CD4-positive, alpha-beta T cell treated with Interferon alpha-2 for 1 hour (primary cell): ENCODE measurements at places on chromosomes 5 and 9.

DNA sequence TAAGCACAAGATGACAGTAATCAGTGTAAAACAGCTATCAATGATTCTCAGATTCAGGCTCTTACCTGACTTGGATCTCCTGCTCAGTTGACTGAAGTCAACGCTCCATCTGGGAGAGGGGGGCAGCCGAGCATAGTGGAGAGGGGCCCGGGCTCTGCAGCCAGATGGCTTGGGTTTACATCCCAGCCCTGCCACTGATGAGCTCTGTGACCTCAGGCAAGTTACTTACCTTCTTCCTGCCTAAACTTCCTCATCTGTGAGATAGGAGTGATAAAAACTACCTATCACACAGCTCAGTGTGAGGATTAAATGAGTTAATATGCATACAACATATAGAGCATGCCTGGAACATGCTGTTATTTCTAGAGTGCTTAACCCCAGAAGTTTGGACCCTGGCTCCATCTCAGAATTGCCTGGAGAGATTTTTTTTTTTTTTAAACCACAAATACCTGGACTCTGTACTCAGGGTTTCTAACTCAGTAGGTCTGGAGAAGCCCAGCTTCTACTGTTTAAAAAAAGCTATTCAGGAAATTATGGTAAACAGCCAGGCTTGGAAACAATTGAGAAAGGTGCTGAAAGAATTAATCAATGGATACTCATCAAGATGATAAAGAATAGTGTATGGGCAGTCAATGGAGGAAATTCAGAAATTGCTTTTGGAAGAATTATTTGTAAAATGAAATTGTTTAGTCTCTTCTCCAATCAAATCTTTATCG, 72.2 kb downstream of the ANKRD55 start:
- no peak for DNase-seq

- DNase-seq = no peak
Observed at GRCh38 chr5:132016721-132017250, 5.3 kb upstream of the ACSL6 start.

DNA sequence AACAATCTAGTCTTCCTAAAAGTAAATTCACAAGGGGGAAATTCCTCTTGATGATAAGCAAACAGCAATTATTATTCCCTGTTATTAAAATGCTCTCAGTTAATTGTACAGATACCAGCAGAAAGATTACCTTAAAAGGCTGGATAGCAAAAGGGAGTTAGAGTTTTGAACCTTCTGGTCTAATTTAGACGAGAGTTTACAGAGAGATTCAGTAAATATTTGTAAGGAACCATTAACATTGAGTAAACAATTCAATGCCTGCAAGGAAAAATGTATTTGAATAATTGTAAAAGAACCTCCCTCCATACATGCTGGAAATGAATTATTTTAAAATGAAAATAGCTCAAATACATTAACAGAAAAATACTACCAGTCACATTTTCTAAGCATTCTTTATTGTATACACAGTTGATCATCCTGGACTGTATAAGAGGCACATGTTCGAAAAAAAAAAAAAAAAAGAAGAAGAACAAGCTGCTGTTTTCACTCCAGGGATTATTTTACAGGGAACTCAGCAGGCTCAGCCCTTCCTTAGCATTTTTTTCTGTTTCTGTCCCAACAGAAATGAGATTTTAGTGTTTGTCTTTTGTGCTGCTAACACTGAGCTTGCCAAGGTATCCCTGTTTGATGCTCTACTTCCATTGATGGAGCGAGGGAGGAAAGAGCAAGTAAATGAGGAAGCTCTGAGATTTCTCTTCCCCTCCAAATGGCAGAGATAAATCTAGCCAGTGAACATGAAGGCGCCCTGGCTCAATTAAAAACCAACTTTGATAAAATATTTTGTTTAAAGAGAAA, 141.1 kb downstream of the ENC1 start:
- no peak for DNase-seq

- DNase-seq = peak; percentile 61
Observed at GRCh38 chr9:97954550-97954989, 16.6 kb upstream of the HEMGN start.

GRCh38 chr5:103347716-103348423, 89.3 kb downstream of the MACIR start:
- DNase-seq = no peak

DNA sequence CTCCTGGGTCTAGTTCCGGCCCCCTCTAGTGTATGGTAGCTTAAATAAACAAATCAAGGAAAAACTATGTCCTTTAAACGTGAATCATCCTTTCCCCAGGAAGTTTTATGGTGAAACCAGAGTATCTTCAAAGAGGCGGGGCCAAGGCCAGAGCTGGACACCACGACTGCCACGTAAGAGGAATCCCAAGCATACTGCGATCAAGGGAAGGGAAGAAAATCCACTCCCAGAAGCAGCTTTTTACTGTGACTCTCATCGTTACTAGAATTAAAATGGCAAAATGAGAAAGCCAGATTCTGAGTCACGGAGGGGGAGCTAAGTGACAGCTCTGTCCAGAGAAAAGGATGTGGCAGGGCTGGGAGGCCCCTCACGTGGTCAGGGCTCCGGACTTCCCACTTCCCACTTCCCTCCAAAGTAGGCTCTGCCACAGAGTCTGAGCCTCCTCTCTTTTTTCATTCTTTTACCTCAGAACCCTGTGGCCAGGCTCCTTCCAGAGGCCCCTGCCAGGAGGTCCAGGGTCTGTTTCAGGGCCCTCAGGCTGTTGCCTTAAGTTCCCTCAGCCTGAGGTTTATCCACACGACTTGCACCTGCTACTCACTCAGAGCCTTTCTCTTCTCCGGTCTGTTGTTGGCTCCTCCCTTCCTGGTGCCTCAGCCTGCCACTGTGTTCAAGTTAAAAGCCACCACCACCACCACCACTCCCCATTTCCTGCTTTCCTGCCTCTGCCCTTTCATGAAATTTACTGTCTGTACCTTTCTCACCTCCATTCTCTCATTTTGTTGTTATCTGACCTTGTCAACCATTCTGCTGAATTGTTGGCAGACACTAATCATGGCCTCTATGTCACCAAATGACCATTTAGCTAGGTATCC, 1.4 kb upstream of the GLRX start:
- peak; percentile 80 for DNase-seq

DNA sequence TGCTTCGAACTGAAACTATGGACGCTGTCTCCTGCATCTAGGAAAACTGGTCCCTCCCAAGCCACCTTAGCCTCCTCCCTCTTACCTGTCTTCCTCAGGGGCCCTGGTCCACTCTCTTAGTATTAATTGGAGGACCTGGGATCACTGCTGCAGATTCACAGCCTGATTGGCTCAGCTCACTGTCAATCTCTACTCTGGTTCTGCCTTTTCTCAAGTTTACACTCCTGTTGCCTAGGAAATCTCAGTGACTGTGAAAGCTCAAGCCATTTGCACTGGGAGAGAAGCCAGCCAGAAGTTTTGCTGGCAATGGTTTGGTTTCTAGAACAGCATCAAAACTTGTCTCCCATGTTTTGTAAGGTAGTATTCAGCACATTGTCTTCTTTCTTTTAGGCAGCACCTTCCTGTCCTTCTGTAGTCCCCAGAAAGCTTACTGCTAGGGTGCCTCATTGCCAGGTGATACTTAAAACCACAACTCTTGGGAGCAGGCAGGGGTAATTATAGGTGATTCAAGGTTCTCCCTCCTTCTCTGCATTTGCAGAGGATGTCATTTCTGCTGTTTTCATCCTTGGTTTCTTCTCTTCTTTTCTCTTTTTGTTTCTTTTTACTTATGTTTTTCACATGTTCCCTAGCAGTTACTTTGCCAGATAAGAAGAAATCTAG, at the start of gene CAPSL:
CAPSL (minus strand) TSS at position 55 of the 660 bp plus-strand sequence. CDS start 17,502 bp downstream, outside the sequence.
- DNase-seq = no peak

GRCh38 chr5:73274881-73275663, 102.1 kb downstream of the TMEM174 start:
- DNase-seq = no peak

DNA sequence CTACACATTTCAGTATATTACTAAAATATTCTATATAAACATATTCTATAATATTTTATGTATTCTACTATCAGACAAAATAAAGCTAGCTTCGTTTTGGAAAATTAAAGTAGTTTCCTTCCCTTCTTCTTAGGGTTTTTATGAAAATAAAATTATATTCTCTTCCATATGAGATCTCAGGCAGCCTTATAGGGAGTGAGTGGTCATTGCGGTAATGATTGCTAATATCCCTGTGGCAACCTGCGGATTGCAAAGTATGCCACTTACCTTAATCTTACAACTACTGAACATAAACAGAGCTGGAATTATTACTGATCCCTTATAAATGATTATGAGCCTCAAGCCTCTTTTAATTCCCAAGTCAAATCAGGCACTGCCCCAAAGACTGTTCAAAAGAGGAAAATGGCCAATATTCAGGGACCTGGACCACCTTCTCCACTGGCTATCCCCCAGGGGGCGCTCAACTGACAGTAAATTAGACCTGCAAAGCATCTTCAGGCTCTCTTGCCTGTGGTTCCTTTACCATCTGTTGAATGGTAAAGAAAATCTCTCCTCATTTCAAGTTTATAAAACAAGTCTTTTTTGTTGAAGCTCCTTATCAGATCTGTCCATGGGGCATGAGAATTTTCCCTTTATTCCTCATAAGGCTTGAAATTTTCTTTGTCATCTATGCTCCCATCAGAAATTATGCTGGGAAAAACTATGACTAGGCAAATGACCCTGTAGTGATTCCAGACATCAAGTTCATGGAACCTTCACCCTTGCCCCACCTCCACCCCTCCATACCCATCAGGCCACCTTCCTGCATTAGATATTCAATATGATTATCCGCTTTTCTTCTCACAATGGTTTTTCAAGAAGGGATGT, 163.9 kb downstream of the CEMIP2 start:
- peak; percentile 83 for DNase-seq

- no peak for DNase-seq
Observed at GRCh38 chr5:132303589-132303988, 9.4 kb downstream of the SLC22A4 start.

DNA sequence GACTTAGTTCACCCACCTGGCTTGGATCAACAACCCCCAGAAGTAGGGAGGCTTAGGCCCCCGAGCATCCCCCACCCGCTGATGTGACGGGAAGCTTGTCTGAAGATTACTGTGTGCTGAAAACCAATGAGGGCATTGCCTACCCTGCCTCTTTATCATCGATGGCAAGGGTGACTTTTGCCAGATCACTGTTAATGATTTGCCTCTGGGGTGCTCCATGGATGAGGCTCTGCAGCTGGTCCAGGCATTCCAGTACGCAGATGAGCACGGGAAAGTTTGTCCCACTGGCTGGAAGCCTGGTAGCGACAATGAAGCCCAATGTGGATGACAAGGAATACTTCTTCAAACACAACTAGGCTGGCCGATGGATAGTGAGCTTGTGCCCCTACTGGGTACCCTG, 22.0 kb downstream of the RUFY1 start:
- no peak for DNase-seq

DNA sequence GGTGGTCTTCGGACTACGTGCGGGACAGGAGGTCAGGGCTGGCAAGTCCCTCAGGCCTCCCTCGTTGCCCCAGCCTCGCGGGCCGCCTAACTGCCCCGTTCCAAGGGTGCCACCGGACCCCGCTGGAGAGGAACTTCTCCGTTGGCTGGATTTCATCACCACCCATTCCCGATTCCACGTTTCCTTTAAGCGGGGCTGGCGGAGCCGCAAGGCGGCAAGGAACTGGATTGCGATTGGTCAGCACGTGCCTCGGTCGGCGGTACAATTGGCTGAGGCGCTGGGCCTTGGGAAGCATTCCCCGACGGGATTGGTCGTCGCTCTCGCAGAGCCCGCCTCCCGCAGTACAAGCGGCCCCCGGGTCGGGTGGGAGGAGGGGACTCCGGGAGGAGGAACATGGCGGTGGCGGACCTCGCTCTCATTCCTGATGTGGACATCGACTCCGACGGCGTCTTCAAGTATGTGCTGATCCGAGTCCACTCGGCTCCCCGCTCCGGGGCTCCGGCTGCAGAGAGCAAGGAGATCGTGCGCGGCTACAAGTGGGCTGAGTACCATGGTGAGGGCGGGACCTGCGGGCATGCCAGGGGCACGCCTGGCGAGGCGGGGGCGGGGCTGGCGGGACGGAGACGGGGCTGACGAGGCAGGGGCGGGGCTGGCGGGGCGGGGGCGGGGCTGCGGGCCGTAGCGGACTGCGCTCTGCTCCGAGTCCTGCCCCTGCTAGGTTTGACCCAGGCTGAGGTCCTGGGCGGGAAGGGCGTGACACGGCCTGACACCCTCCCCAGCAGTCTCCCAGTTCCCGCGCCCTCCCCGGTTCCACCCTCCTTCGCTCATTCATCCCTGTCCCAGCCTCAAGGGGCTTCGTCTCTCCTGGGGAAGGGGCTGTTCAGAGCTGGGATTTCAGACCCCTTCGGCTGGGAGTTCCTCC, at the start of gene PHPT1:
PHPT1 (plus strand) TSS at position 372 of the 922 bp plus-strand sequence; CDS start at position 394, 22 bp downstream.
- DNase-seq = peak; percentile 97

GRCh38 chr5:110663525-110663924, 62.9 kb downstream of the TMEM232 start:
- DNase-seq = peak; percentile 7

DNA sequence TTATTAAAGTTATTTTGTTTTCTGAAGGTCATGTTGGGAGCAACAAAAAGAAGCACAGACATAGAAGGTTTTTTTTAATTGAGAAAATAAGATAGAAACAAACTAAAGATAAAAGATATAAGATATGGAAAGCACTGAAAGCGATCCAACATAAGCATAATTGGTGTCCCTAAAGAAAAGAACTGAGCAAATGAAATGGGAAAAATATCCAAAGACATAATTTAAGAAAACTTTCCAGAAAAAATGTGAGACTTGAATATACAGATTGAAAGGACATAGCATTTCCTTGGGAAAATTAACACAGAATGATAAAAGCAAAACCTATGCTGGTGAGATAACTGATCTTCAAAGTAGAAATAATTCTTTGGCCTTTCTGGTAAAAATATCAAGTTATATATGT, 289.3 kb downstream of the KIAA0825 start:
- DNase-seq = no peak

DNA sequence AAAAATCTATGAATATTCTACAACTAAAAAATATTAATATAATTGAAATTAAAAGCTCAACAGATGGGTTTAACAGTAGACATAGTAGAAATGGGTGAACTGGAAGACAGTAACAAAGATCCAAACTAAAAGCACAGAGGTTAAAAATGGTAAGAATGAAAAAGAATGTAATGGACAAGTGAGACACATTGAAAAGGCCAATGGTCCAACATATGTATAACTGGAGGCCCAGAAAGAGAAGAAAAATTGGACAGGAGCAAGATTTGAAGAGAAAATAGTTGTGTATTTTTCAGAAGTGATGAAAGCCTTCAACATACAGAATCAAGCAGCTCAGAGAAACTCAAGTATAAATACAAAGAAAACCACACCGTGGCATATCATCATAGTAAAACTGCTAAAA, 58.6 kb downstream of the PCDHGC5 start:
- no peak for DNase-seq

- DNase-seq = no peak
Observed at GRCh38 chr9:69297300-69297980, 27.6 kb upstream of the ENTREP1 start.

DNA sequence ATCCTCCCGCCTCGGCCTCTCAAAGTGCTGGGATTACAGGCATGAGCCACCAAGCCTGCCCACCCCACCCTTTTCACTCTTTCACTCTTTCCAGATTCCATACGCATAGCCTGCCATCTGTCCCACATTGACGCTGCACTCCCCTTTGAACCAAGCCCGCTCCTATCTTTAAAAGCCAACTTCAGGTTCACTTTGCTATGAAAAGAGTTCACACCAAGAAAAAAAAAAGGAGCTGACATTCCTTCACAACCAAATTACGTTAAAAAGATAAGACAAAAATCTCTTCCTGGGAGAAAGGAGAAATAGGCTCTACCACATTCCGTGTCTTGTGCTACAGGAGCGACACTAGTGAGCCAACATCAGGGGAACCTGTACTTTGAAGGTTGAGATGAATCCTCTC, 41.5 kb downstream of the DMRT1 start:
- no peak for DNase-seq

GRCh38 chr5:95617057-95617456, 2.8 kb upstream of the GPR150 start:
- no peak for DNase-seq

- DNase-seq = no peak
Observed at GRCh38 chr9:130040984-130041647, 1.9 kb downstream of the FNBP1 start.
